Activated T-cell treated with anti-CD3 and anti-CD28 coated beads, Interleukin-2, amount 50 U/mL, for 48 hours (primary cell): ENCODE measurements at places on chromosomes 5 and 9.

- DNase-seq, result no peak
Observed at GRCh38 chr9:137788561-137789294, 88.9 kb upstream of the CACNA1B start.

DNA sequence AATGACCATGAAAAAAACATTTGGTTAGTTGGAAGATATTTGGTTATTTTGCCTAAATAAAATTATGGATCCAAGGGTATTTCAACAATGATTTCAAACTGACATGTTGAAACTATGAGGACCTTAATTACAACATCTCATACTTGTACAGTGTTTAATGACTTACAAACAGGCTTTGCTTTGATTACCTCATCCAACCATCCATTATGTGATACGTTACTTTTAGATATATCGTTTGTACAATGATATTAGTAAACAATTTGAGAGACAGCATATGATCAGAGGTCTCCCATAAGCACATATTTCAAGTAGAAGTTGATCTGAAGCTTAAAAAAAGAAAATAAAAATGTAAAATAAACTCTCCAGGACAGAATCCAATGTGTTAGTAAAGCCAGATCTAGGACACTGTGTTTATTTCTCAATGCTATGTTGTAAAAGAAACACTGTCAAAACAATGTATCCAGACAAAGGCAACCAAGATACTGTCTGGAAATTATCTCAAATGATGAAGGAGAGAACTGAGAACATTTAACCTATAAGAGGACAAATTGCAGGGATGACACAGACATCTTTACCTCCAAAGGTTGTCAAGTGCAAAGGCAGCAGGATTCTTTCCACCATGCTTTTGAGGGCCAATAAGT lies 116.0 kb upstream of the TARS1 start:
- DNase-seq, result no peak

- no peak for DNase-seq
Observed at GRCh38 chr5:92435781-92436180, 1052.7 kb upstream of the ARRDC3 start.

- no peak for DNase-seq
Observed at GRCh38 chr9:68507130-68507805, 33.4 kb downstream of the TMEM252 start.

GRCh38 chr5:1709171-1709803 lies 90.3 kb downstream of the MRPL36 start:
- no peak for DNase-seq

DNA sequence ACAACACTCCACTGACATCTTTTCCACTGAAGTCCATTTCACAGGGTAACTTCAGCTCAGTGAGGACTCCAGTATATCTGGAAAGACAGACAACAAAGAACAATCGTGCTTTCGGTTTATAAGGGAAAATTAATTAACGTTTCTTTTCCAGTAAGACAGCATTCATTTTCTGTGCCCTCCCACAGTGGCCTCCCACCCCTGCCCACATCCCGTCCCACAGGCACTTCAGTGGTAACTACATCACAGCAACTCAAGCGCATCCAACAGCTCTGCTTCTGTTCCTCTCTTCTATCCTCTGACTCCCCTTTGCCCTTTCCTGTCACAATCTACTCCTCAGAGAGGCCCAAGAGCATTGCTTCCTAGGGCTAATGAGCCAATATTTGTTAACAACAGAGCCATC lies 40.3 kb downstream of the GLDC start:
- DNase-seq, result peak; percentile 25

DNA sequence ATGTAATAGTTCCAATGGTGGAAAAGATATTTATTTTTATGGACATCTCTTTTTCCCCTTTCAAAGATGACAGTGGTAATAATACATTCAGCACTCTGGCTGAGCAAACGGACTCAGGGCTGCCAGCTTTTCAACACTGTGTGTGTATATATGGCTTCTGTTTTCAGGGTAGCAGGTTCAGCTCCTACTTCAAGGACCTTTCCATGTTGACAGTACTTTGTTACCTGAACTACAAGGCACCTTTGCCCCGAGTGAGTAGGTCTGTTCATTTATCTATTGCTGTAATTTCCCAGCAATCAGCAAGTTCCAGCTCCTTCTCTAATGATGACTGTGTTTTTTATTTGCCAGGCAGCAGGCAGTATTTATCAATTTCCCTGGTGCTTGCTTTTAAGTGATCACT lies 387.4 kb upstream of the KIF2A start:
- no peak for DNase-seq
